CD8-positive, alpha-beta memory T cell (primary cell): ENCODE measurements at places on chromosomes 12 and 14.
A peak's percentile ranks its signal among the peaks of the same experiment; 100 is the strongest.

DNA sequence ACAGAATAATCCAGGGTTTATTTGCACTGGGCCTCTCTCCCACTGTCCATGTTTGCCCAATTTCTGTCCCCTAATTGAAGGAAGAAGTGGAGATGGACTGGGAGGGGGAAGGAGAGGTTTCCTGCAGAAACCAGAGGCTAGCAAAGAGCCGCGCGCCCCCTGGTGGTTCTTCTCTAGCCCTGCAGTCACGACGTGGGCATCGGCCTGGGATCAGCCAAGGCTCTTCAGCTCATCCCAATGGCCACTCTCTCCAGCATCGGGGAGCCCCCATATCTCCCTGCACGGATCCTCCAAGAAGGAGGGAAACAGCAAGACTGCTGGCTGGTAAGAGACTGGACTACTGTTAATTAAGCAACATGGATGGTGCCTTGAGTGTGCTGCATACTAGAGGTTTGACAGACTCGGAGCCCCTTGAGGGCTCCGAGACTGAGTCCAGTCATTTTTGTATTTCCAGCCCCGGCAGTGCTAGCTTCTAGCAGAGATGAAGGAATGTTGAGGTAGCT is 18.7 kb downstream of the ZBTB39 start:
- peak overlapping the region; percentile 14 for H3K27ac ChIP-seq
- no peaks in the 10 kb centered on the region for H3K27me3 ChIP-seq
- no peaks in the 10 kb centered on the region for H3K36me3 ChIP-seq

DNA sequence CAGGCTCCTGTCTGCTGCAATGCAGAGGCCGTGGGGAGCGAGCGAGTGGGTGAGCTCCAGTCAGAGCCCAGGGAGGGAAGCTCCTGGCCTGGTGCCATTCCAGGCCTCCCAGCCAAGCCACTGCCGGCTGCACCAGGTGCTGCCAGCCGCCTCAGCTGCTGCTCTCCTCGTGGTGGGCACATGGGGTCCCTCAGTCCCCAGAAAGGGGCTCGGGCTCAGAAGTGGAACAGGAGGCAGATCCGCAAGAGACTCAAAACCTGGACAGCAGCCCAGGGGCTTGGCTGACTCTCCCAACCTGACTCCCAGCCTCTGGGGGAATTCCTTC is 2.4 kb downstream of the ABCB9 start:
- H3K4me3 ChIP-seq: no peak overlapping the region
- no peak for DNase-seq
- no peaks in the 10 kb centered on the region for H3K27me3 ChIP-seq
- no peaks in the 10 kb centered on the region for H3K36me3 ChIP-seq

- H3K4me3 ChIP-seq: no peak overlapping the region
- no peaks in the 10 kb centered on the region for H3K4me1 ChIP-seq
- no peaks in the 10 kb centered on the region for H3K36me3 ChIP-seq
- no peak for DNase-seq
These were observed 4.6 kb upstream of the GSC start for GRCh38 chr14:94774344-94775090.

DNA sequence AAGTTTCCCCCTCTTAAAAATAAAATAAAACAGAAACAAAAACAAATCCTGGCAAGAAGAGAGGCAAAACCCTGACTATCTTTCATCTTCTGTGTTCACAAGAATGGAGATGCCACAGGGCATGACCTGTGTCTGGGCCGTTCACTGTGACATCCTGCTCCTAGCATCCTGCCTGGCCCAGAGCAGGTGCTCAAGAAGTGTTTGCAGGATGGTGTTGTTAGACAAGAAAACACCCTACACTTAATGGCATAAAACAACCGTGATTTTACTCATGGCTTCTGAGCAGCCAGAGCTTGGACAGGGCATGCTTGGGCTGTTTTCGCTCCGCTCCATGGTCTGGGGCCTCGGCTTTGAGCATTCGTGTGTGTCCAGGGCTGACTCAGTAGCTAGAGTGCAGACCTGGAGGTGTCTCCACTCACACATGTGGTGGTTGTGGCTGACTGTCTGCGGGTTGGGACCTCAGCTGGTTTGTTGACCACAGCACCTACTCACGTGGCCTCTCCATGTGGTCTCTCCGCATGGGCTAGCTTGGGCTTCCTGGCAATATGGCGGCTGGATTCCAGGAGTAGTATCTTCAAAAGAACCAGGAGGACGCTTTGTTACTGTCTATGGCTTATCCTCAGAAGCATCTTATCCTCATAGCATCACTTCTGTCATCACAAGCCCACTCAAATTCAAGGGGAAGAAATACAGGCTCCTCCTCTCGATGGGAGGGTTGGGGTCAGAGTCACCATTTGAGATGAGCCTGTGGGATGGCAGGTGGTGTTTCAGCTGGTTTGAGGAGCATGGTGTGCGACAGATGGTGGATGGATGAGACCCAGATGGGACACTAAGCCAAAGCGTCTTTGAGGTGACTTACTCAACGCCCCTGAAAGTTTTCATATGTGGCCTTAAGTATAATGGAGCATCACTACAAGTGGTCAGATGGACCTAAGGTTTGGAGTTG is 33.2 kb upstream of the FZD10 start:
- H3K36me3 ChIP-seq: no peaks in the 10 kb centered on the region
- no peak for DNase-seq
- H3K27me3 ChIP-seq: no peaks in the 10 kb centered on the region
- H3K4me1 ChIP-seq: no peaks in the 10 kb centered on the region
- H3K27ac ChIP-seq: no peak overlapping the region
- no peak overlapping the region for H3K4me3 ChIP-seq

DNA sequence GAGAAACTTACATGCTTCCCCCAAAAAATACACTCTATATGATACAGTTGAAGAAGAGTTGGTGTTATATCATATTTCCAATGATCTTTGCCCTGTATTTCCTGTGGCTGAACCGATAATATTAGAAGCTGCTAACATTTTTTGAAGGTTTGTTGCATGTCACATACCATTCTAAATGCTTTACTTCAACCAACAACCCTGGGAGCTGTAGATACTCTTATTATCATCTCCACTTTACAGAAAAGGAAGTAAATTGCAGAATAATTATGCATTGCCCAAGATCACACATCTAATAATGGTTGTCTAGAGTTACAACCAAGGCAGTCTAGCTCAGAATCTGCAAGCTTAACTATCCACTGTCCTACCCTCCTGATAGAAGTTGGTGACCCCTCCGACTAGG is 182.8 kb downstream of the NUAK1 start:
- no peak overlapping the region for H3K4me3 ChIP-seq
- DNase-seq: no peak
- H3K36me3 ChIP-seq: no peaks in the 10 kb centered on the region
- no peaks in the 10 kb centered on the region for H3K4me1 ChIP-seq
- no peak overlapping the region for H3K27ac ChIP-seq
